ENCODE measurements at places on chromosomes 4 and X.

DNA sequence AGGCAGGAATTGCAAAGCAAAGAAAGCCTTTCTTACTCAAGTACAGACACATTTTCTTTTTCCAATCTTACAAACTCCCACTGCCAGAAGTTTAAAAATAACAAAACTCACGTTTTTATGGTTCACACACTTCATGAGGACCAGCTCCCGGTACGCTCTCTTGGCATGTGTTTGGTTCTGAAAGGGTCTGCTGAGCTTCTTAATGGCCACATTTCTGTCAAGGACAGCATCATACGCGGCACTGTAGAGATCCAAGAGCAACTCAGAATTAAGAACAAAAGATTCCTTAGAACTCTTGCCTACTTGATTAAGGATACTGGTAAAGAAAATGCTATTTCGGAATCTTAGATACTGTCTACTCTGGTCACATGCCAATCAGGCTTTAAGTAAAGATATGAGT is 252.7 kb downstream of the MAPK10 start:
- H3K4me3 ChIP-seq, result no peak overlapping the region
- H3K4me1 ChIP-seq, result no peaks in the 10 kb centered on the region
- H3K27me3 ChIP-seq, result no peaks in the 10 kb centered on the region

GRCh38 chr4:42320822-42321388 is 76.4 kb upstream of the SHISA3 start:
- no peak overlapping the region for H3K27ac ChIP-seq
- no peaks in the 10 kb centered on the region for H3K36me3 ChIP-seq
- no peaks in the 10 kb centered on the region for H3K27me3 ChIP-seq
- no peak for DNase-seq

- no peak overlapping the region for H3K27ac ChIP-seq
- H3K4me3 ChIP-seq, result no peak overlapping the region
- H3K27me3 ChIP-seq, result no peaks in the 10 kb centered on the region
Measured at GRCh38 chr4:146063143-146063542, 112.4 kb upstream of the LSM6 start.

DNA sequence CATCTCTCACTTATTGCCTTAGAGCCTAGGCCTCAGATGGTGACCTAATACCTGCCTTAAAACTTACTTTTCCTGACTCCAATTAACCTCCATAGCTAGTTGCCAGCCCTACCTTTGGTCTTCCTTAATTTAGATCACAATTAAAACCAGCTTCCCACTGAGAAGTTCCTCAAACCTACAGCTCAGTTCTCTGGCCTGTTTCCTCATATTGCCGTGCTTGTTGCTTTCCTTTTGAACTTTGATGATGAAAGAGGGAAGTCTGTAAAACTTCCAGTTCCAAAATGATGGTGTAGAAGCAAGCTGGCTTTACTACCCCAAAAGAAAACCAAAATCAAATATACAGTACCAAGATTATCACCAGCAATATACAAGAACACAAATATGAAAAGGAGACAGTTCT is 28.9 kb upstream of the CAMK2D start:
- no peak overlapping the region for H3K27ac ChIP-seq
- DNase-seq, result no peak

- H3K36me3 ChIP-seq, result no peaks in the 10 kb centered on the region
- no peak overlapping the region for H3K4me3 ChIP-seq
- H3K4me1 ChIP-seq, result no peaks in the 10 kb centered on the region
- no peak overlapping the region for H3K27ac ChIP-seq
- no peak for DNase-seq
Measured at GRCh38 chr4:172554588-172554987, 614.0 kb upstream of the GALNT7 start.

- no peaks in the 10 kb centered on the region for H3K27me3 ChIP-seq
- H3K36me3 ChIP-seq, result no peaks in the 10 kb centered on the region
- no peaks in the 10 kb centered on the region for H3K4me1 ChIP-seq
Measured at GRCh38 chr4:153045111-153045982, 109.2 kb downstream of the FHDC1 start.

GRCh38 chrX:150465881-150466775 is 102.3 kb upstream of the MTM1 start:
- H3K27me3 ChIP-seq, result no peaks in the 10 kb centered on the region
- no peak overlapping the region for H3K4me3 ChIP-seq
- H3K27ac ChIP-seq, result no peak overlapping the region
- H3K4me1 ChIP-seq, result no peaks in the 10 kb centered on the region
- no peak for DNase-seq

DNA sequence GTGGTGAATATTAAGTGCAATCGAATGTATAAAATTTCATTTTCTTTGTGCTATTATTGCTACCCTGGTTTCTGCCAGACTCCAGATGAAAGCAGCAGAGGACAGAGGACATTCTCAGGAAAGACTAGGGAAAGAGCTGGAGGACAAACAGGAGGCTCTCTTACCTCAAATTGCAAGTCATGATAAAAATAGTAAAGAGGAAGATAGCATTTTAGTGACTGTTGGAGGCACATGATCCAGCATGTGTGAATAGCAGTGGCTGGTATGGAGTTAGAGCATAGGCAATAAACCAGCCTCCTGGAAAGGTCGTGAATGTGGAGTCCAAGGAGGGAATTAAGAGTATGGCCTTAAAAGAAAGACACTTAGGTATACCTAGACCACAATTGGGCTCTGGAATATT is 1040.0 kb downstream of the STPG2 start:
- H3K36me3 ChIP-seq, result no peaks in the 10 kb centered on the region
- no peaks in the 10 kb centered on the region for H3K4me1 ChIP-seq

GRCh38 chr4:152434011-152434410 is 101.9 kb downstream of the FBXW7 start:
- H3K4me3 ChIP-seq, result no peak overlapping the region
- DNase-seq, result no peak
- no peaks in the 10 kb centered on the region for H3K27me3 ChIP-seq
- no peaks in the 10 kb centered on the region for H3K4me1 ChIP-seq
- H3K36me3 ChIP-seq, result no peaks in the 10 kb centered on the region
- H3K27ac ChIP-seq, result no peak overlapping the region

- no peaks in the 10 kb centered on the region for H3K36me3 ChIP-seq
- H3K27me3 ChIP-seq, result no peaks in the 10 kb centered on the region
- H3K4me1 ChIP-seq, result peaks cover 27% of the 10 kb centered on the region
- peak; percentile 43 for DNase-seq
Measured at GRCh38 chrX:2705046-2705832, 14.1 kb downstream of the CD99 start.

DNA sequence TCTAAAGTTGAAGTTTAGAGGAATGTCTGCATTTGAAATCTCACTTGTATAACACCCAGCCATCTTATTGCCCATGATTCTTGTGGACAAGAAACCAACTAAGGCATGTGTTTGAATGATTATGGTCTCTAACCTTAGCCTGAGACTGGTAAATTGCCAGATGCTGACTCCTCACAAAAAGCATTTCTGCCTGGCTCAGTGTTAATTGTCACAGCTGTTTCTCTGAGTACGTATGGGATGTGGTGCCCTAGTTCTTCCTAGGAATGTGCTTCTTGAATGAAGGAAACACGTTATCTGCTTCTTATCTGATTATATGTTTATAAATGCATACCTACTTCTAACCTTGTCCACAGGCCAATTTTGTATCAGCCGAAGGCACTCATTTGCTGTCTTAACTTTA is 63.1 kb upstream of the NDP start:
- no peaks in the 10 kb centered on the region for H3K4me1 ChIP-seq
- no peak overlapping the region for H3K27ac ChIP-seq
- DNase-seq, result no peak
- H3K4me3 ChIP-seq, result no peak overlapping the region
- no peaks in the 10 kb centered on the region for H3K36me3 ChIP-seq

DNA sequence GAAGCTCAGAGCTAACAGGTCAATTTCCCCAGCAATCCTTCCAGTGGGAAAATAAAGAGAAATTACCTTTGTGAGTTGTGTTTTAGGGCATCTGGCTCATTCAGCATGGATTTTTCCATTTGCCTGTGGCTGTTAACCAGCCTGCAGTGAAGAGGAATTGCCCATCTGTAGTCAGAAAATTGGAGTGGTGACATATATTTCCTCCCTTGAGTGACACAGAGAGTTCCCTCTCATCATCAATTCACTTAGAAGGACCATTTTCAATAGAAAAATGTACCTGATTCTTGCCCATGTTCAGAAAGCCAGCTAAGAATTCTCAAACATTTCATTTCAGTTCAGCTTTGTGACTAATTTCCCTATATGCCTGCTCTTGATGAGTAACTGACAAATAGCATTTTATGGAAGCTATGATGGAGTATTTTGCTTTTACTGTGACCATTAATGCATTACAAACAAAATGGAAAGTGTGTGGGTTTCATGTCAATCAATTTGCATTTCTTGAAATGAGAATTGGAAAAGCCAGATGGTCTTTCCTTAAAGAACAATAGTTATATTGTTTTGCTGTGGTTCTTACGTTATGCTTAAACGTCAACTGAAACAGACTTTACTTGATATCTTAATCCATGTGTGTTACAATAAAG is 155.8 kb downstream of the NWD2 start:
- H3K4me1 ChIP-seq, result no peaks in the 10 kb centered on the region
- no peaks in the 10 kb centered on the region for H3K27me3 ChIP-seq
- no peak for DNase-seq
- no peak overlapping the region for H3K4me3 ChIP-seq
- no peak overlapping the region for H3K27ac ChIP-seq

GRCh38 chrX:45517090-45517973 is 316.7 kb upstream of the DIPK2B start:
- H3K4me3 ChIP-seq, result no peak overlapping the region
- H3K27ac ChIP-seq, result no peak overlapping the region
- DNase-seq, result no peak

DNA sequence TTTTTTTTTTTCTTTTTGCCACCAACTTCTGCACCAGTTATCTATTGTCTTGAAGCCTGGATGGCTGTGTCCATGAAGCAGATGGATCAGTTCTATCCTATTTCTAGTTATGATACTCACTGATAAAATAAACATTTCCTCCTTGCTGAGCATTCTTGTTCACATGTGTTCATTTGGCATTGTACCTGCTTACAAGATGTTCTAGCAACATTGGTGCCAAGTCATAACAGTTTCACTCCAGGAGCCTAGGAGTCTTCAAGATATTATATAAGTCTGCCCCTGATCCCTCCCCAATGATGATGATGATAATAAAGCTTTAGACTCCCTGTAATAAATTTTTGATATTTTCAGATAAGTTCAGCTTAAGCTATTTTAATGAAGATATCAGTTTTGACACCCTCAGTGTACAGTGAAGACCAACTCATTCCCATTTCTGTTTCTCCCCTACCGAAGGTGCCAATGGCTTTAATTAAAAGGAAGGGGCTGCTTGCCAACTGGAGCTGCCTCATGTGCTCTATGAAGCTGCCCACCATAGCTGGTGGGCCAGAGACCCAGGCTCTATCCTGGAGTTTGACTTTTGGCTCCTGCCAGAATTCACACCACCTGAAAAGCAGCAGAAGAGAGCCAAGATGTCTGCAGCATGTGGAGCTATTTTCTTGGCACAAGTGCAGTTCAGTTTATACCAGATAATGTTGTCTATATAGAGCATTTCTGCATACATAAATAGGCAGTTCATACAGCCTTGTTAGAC is 265.4 kb upstream of the TET2 start:
- H3K4me3 ChIP-seq, result no peak overlapping the region
- no peaks in the 10 kb centered on the region for H3K27me3 ChIP-seq
- no peak overlapping the region for H3K27ac ChIP-seq
- DNase-seq, result no peak
- H3K36me3 ChIP-seq, result no peaks in the 10 kb centered on the region

- no peaks in the 10 kb centered on the region for H3K36me3 ChIP-seq
- no peaks in the 10 kb centered on the region for H3K4me1 ChIP-seq
- H3K27ac ChIP-seq, result no peak overlapping the region
- no peak for DNase-seq
Measured at GRCh38 chrX:72243472-72243871, 4.6 kb upstream of the ERCC6L start.

- no peaks in the 10 kb centered on the region for H3K27me3 ChIP-seq
- H3K4me3 ChIP-seq, result no peak overlapping the region
- no peaks in the 10 kb centered on the region for H3K36me3 ChIP-seq
- H3K27ac ChIP-seq, result no peak overlapping the region
Measured at GRCh38 chr4:153364061-153364460, 19.6 kb downstream of the MND1 start.

DNA sequence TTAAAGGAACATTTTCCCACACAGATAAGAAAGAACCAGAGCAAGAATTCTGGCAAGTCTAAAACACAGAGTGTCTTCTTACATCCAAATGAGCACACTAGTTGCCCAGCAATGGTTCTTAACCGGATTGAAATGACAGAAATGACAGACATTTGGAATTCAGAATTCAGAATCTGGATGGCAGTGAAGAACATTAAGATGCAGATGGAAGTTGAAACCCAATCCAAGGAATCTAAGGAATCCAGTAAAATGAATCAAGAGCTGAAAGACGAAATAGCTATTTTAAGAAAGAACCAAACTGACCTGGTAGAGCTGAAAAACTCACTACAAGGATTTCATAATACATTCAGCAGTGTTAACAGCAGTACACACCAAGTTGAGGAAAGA is 21.5 kb downstream of the ANAPC10 start:
- peaks cover 22% of the 10 kb centered on the region for H3K36me3 ChIP-seq
- no peak overlapping the region for H3K27ac ChIP-seq
- H3K27me3 ChIP-seq, result no peaks in the 10 kb centered on the region

- DNase-seq, result peak; percentile 80
- no peaks in the 10 kb centered on the region for H3K36me3 ChIP-seq
- H3K4me1 ChIP-seq, result no peaks in the 10 kb centered on the region
- H3K27ac ChIP-seq, result peak within 1 kb of the TSS; percentile 69
- no peaks in the 10 kb centered on the region for H3K27me3 ChIP-seq
- peak within 1 kb of the TSS; percentile 62 for H3K4me3 ChIP-seq
Measured at GRCh38 chrX:91434351-91435168, at the start of gene PABPC5. PABPC5 (plus strand) TSS chrX:91434839; CDS start chrX:91435578, 739 bp downstream.

DNA sequence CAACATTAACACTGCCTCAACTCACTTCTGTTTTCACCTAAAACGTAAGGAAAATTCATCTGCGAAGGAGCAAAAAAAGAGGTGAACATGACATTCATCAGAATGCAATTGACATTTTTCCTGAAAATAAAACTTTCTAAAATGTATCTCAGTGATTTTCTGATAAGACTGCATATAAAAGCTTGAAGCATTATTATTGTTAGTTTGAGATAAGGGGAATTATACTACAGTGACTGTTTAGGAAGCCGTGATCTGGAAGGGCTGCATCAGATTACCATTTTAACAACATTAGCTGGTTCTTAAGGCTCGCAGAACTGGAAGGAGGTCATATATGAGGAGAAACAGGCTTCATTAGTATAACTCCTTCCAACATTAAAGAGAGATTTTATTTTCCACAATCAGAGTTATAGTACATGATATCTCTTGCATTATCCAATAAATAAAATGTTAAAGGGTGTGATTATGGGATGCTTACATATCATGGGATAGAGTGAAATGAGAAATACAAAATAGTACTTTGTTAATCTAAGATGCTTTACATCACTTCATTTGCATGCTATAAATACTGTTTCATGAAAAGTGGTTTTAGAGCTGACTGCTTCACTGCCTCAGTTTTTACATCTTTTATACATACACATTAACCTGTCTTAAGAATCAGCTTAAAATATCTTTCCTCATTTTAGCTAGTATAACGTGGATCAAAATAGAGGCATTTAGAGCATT is 1820.1 kb upstream of the TENM3 start:
- H3K36me3 ChIP-seq, result no peaks in the 10 kb centered on the region
- no peak overlapping the region for H3K27ac ChIP-seq
- H3K4me3 ChIP-seq, result no peak overlapping the region

- DNase-seq, result no peak
- H3K36me3 ChIP-seq, result no peaks in the 10 kb centered on the region
- H3K4me3 ChIP-seq, result no peak overlapping the region
- no peaks in the 10 kb centered on the region for H3K4me1 ChIP-seq
Measured at GRCh38 chr4:67687636-67688035, 13.3 kb downstream of the UBA6 start.
